ENCODE measurements at places on chromosomes 2 and 18. TPM values are rescaled to one million over a fixed set of nuclear protein-coding genes. Genes with fewer than 3 reads are reported as not detected.

GRCh38 chr2:206614811-206615210, 27.5 kb upstream of the FAM237A start:
- H3K4me3 ChIP-seq, result no peak overlapping the region
- no peaks in the 10 kb centered on the region for H3K4me1 ChIP-seq
- H3K36me3 ChIP-seq, result no peaks in the 10 kb centered on the region

Gene ITPRID2
- 45.8 TPM for total RNA-seq

DNA sequence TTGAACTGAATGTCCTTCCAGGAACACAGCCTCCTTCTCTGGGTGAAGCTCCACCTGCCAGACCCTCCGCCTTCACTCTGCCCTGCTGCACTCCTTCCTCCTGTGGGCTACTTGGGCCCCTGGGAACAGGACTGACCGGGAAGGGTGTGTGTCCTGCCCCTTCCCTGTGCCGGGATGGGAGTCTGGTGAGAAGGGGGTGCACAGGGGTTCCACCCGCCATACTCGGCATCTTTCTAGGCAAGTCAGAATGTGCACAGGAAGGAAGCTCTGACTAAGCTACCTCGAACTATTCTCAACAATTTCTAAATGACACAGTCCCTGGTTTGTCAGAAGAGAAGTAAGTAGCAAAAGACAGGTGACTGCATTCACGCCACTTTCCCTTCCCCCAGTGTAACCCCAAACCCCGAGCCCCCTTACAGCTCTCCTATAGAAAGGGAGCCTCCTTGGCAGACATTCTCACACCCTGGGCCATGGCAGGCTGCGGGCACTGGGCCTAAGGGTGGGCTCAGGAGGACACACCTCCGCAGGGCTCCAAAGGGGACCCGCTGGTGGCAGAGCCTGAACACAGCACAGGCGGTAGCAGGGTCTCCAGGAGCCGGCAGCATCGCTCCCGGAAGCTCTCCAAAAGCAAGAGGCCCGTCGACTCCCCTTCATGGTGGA, 184.1 kb downstream of the HDAC4 start:
- H3K27me3 ChIP-seq, result no peaks in the 10 kb centered on the region
- H3K4me3 ChIP-seq, result peak overlapping the region; percentile 36
- no peak overlapping the region for H3K27ac ChIP-seq
- no peak for DNase-seq
- no peaks in the 10 kb centered on the region for H3K36me3 ChIP-seq

GRCh38 chr2:227473806-227474205, 1.9 kb downstream of the AGFG1 start:
- no peaks in the 10 kb centered on the region for H3K36me3 ChIP-seq
- H3K27ac ChIP-seq, result no peak overlapping the region
- H3K4me1 ChIP-seq, result peaks cover 17% of the 10 kb centered on the region
- H3K27me3 ChIP-seq, result no peaks in the 10 kb centered on the region
- DNase-seq, result no peak
- H3K4me3 ChIP-seq, result no peak overlapping the region

- H3K4me3 ChIP-seq, result no peak overlapping the region
- H3K4me1 ChIP-seq, result no peaks in the 10 kb centered on the region
- peaks cover 16% of the 10 kb centered on the region for H3K27me3 ChIP-seq
- DNase-seq, result no peak
- H3K27ac ChIP-seq, result no peak overlapping the region
These were observed 44.3 kb downstream of the RDH14 start for GRCh38 chr2:18516112-18516511.

Gene INO80D
- total RNA-seq, result 49.8 TPM

Gene SIX3
- not detected for total RNA-seq

DNA sequence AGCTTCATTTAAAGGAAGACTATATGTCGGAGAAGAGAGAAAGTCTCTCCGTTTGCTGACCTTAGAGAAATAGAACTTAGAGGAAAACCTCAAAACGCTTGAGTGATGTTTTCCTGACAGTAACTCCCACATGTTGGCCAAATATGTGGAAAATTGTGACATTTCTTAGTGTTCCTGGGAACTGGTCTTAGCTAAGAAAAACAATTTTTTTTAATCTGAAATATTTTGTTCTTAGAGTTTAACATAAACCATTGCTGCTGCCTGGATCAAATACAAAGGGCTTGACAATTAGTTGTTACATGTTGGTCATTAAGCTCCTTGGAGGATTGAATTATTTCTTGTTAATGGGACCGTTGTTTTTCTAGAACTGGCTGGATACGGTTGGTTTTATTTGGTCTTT, 16.3 kb downstream of the DYNC2LI1 start:
- no peak overlapping the region for H3K27ac ChIP-seq
- H3K4me3 ChIP-seq, result no peak overlapping the region
- H3K4me1 ChIP-seq, result no peaks in the 10 kb centered on the region
- no peaks in the 10 kb centered on the region for H3K27me3 ChIP-seq
- no peaks in the 10 kb centered on the region for H3K36me3 ChIP-seq

GRCh38 chr2:226320076-226320948, 479.3 kb downstream of the IRS1 start:
- H3K4me3 ChIP-seq, result no peak overlapping the region
- peaks cover 2% of the 10 kb centered on the region for H3K27me3 ChIP-seq
- H3K4me1 ChIP-seq, result no peaks in the 10 kb centered on the region
- no peaks in the 10 kb centered on the region for H3K36me3 ChIP-seq
- no peak for DNase-seq
- H3K27ac ChIP-seq, result no peak overlapping the region

GRCh38 chr2:102289129-102289528, 22.2 kb upstream of the IL1RL1 start:
- H3K27me3 ChIP-seq, result no peaks in the 10 kb centered on the region
- H3K4me1 ChIP-seq, result no peaks in the 10 kb centered on the region
- no peak overlapping the region for H3K27ac ChIP-seq
- H3K4me3 ChIP-seq, result no peak overlapping the region
- H3K36me3 ChIP-seq, result no peaks in the 10 kb centered on the region

DNA sequence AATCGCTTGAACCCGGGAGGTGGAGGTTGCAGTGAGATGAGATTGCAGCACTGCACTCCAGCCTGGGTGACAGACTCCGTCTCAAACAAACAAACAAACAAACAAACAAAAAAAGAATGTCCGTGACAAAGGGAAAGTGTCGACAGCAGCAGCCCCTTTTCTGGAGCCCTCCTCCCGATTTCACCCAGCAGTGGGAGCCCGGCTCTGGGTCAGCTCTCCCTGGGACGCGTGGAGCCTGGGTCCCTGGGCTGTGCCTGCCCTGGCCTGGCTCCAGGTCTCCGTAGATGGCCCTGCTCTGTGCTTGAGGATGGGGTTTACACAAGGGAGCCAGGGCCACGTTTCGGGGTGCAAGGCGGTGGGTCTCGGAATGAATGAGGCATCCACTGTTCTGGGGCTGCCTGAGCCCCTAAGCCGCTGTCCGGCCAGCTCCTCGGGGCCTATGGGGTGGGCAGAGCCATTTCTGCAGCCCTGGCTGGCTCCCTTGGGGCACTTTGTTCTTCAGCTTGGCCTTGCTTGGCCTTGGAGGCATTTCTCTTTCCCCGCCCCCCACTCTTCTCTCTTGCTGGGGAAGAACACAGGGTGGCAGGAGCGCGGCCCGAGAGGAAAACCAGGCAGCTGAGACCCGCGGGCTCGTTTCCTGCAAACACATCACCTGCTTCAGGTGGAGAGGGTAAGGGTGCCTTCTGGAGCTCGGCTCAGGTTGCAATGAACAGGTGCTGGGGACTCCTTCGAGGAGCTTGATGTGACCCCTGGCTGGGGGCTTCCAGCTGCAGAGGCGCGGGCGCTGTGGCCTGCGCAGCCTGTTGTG, 29.1 kb downstream of the RTP5 start:
- H3K36me3 ChIP-seq, result no peaks in the 10 kb centered on the region
- no peak overlapping the region for H3K27ac ChIP-seq

Gene LBX2
- 0.73 TPM for total RNA-seq

DNA sequence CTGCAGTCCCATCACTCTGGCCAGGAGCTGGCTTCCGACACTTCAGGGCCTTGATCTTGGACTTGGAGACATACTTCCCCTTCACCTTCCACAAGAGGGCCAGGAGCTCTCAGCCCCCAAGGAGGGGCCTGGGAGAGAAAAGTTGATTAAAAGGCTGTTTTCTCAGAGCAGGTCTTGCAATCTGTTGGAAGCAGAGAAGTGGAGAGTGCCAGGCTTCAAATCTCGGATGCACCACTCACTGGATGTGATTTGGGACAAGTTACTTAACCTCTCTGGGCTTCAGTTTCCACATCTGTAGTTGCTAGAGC, 255.3 kb downstream of the CYP26B1 start:
- no peak overlapping the region for H3K4me3 ChIP-seq
- H3K36me3 ChIP-seq, result no peaks in the 10 kb centered on the region
- no peaks in the 10 kb centered on the region for H3K4me1 ChIP-seq
- H3K27me3 ChIP-seq, result peaks cover 15% of the 10 kb centered on the region

Gene ZNF514
- 25.5 TPM for total RNA-seq

Gene SMYD5
- total RNA-seq, result 52.1 TPM

Gene FASTKD1
- total RNA-seq, result 18.9 TPM

Gene ABCB11
- total RNA-seq, result not detected

Gene POTEC
- not detected for total RNA-seq

Gene QPCT
- total RNA-seq, result 1.5 TPM

DNA sequence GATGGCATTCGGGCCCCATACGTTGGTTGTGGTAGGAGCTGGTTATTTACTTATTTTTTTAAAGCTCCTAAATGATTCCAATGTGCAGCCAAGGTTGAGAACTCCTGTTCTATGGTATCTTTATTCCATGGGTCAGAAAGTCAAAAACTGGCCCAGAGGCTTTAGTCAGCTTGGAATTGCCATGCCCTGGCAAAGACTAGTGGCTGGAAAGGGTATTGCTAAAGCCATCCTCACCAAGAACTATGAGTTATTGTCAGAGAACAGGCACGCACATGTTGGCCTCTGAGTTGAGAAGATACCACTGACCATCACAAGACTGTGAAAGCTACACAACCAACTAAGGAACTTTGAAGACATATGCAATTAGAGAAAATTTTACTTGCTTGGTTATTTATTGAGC, 47.9 kb upstream of the ACMSD start:
- H3K36me3 ChIP-seq, result no peaks in the 10 kb centered on the region
- no peak overlapping the region for H3K4me3 ChIP-seq
- H3K27ac ChIP-seq, result no peak overlapping the region
- H3K27me3 ChIP-seq, result no peaks in the 10 kb centered on the region
- no peaks in the 10 kb centered on the region for H3K4me1 ChIP-seq

DNA sequence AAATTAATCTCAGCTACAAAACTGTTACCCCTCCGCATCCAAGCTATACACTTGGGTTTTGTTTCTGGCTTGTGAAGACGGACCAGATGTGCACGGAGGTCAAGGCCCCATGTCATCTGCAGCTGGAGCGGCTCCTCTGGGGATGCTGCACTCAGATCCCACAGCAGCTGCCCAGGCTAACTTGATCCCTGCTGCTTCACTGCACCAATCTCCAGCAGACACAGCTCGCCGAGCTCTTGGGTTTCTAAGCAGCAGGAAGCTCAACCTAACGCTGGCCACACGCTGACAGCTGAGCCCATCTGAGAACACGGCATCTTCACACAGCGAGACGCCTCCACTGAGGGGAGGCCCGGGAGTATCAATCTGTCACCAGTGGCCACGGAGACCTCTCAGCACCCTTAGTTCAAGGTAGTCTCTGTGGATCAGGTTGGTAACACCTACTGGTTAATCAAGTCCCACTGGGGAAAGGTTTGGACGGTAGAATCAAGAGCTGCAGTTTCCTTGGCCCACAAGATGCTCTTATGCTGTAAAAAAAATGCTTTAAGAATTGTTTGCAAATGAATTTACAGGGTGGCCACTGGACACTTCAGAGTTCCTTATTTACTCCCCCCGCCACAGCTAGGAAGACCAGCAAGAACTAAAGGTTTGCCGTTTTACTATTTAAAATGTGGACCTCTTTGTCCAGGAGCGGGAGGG, 67.5 kb downstream of the EMILIN2 start:
- peaks cover 62% of the 10 kb centered on the region for H3K36me3 ChIP-seq
- no peaks in the 10 kb centered on the region for H3K27me3 ChIP-seq
- no peak for DNase-seq

DNA sequence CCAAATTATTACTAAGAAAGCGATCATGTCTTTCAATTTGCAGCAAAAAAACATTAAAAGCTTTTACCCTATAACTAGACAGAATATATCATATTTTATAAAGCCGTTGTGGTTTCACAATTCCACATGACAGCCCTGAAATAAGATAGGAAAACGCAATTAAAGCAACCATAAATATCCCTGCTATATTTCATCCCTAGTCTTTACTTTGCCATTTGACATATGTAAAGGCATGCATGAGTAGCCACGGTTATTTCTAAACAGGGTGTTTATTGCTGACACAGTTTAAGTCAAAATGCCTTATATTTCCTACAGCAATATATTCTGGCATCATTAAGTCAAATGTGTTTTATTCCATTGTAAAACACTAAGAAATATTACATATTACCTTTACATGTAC, 239.9 kb downstream of the DSEL start:
- DNase-seq, result no peak
- no peaks in the 10 kb centered on the region for H3K36me3 ChIP-seq
- no peaks in the 10 kb centered on the region for H3K4me1 ChIP-seq
- H3K4me3 ChIP-seq, result no peak overlapping the region

GRCh38 chr18:7779211-7779610, 212.1 kb downstream of the PTPRM start:
- H3K4me3 ChIP-seq, result no peak overlapping the region
- no peaks in the 10 kb centered on the region for H3K27me3 ChIP-seq
- H3K4me1 ChIP-seq, result no peaks in the 10 kb centered on the region
- H3K27ac ChIP-seq, result no peak overlapping the region
- no peaks in the 10 kb centered on the region for H3K36me3 ChIP-seq
- no peak for DNase-seq

DNA sequence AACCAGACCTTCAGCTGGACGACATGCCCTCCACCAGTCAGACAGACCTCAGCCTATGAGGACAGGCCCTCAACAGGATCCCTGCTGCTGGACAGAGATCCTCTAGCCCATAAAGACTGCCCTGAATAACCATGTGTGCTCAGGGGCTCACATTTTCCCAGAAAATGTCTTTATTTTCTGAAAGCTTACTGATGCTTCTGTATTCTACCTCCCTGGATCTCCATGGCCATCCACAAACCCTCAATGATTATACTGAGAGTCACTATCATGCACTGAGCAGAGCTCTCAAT, 1.8 kb upstream of the PTPN18 start:
- H3K36me3 ChIP-seq, result no peaks in the 10 kb centered on the region
- no peaks in the 10 kb centered on the region for H3K27me3 ChIP-seq
- peaks cover 19% of the 10 kb centered on the region for H3K4me1 ChIP-seq

- H3K27ac ChIP-seq, result no peak overlapping the region
- no peak for DNase-seq
- no peaks in the 10 kb centered on the region for H3K36me3 ChIP-seq
These were observed 224.0 kb downstream of the TXNL1 start for GRCh38 chr18:56414357-56414756.

- no peaks in the 10 kb centered on the region for H3K36me3 ChIP-seq
- H3K4me3 ChIP-seq, result no peak overlapping the region
- no peak overlapping the region for H3K27ac ChIP-seq
- peaks cover 3% of the 10 kb centered on the region for H3K27me3 ChIP-seq
- DNase-seq, result no peak
These were observed 184.7 kb upstream of the FN1 start for GRCh38 chr2:215620528-215620927.

Gene HOXD13
- not detected for total RNA-seq

Gene MEP1B
- not detected for total RNA-seq

Gene TPO
- total RNA-seq, result not detected
